ENCODE measurements at places on chromosomes 3 and 15.

GRCh38 chr3:55546866-55547669 is 60.0 kb upstream of the WNT5A start:
- no peak for DNase-seq

GRCh38 chr15:29681946-29682345 is 140.3 kb downstream of the TJP1 start:
- no peak for DNase-seq

DNA sequence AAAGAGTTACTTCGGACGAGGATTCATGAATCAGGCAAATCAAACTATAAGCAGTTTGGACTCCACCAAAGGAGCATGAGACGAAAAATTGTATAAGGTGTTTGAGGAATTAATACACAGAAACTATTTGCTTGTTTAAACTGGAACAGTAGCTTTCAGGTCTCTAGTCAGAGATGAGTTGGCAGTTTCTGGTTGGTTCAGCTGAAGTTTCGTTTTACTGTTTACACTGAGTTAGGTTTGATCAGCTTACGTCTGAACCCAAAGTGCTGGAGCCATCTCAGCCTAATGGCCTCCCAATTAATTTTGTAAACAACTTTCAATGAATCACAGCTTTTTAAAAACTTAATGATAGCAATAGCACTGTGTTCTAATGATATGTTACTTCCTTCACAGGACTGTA is 703.7 kb downstream of the NLGN1 start:
- DNase-seq: no peak

DNA sequence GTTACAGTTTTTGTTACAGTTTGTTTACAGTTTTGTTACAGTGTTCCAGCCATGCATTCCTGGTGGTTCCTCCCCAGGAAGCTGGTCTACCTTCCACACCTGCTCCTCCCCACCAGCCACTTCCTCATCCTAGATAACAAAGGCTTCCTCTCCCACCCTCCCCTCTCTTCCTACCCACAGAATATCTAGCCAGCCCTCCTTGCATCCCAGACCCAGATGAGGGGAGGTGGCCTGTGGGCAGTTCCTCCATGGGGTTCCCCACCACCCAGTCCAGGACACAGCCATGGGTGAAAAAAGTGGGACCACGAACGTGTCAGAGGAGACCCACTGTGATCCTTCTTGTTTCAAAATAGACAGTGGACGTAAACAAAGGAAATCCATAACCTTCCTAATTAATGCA is 122.8 kb upstream of the ABHD17C start:
- DNase-seq: no peak

DNA sequence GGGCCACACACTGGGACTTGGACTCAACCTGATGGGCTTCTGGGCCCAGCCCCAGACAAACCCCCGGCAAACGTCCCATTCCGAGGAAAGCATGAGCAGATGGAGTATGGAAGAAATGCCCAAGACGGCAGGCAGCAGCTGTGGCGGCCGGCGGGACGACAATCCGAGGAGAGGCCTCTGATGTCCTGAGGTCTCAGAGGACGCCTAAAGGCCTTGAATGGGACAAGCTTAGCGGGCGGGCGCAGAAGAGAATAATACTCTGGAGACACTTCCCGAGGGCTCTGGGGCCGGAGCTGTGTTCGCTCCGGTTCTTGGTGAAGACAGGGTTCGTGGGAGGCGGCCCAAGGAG is 482 bp upstream of the OGG1 start:
- DNase-seq: no peak

- DNase-seq: no peak
These were observed 378.6 kb downstream of the VPS13C start for GRCh38 chr15:61681676-61682075.

- DNase-seq: peak; percentile 19
These were observed 1.3 kb downstream of the SECISBP2L start for GRCh38 chr15:49044766-49045606.

DNA sequence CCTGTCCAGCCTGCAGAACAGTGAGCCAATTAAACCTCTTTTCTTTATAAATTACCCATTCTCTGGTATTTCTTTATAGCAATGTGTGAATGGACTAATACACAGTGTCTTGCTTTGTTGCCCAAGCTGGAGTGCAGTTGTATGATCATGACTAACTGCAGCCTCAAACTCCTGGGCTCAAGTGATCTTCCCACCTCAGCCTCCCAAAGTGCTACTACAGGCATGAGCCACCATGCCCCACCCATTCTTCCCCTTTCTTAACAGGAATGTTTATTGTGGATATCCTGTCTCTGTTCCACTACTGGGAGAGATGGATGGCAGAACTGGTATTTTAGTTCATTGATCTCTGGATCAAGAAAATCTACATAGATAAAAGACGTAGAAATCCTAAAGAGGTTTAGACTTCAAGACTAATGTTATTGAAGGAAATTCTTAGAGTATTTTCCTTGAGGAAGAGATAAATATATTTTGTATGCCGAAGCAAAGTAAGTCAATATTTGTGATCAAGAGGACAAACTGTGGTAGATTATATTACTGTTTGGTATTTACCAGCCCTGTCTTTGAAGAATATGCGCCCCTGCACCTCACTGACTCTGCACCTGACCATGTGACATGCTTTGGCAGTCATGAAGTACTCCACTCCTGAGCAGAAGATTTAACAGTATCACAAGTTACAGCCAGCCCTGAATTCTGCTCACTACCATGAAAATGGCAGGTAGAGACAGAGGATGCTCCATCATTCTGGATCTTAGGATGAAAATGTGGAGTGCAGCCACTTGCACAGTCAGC is 42.9 kb downstream of the UACA start:
- DNase-seq: no peak

DNA sequence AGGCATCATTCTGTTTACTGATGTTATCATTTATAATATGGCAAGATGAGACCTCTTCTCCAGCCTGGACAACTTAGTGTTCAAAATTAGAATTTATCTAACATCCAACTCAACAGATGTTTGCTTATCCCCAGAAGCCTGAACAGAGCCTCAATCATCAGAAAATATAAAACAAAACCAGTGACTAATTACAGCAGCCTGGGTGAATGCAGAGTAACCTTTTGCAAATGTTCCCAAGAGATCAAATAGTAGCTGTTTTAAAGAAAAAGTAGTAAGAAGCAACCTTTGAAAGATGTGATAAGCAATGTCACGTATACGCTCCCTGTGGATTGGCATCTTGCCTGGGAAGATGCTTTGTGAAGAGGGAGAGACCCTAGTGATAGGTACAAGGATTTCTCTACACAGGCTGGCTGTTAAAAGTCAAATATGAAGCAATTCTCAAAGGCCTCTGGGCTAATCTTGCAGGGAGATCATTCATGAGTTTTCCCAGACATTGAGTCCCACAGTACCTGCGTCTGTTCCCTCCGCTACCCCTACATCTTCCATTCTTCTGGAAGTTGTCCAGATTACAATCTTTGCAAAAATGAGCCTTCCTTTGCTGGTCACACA is 39.3 kb upstream of the PRICKLE2 start:
- no peak for DNase-seq

DNA sequence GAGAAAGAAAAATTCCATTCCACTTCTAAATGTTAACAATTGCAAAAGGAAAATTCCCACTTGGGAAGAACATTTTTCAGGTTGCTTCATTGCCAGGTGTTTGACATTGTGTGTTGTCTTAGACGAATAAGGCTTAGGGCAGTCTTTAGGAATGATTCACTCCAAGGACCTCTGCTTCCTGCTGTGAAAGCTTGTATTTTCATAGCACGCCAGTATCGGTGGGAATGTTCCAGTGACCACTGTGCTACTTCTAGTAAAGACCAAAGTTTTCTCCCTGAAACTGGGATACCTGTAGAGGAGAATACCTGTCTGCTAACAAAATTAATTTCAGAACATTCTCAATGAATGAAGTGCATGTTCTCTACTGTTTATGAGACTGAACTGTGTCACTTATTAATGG is 64.1 kb downstream of the CDIN1 start:
- no peak for DNase-seq

GRCh38 chr3:107929088-107929487 is 161.7 kb downstream of the CD47 start:
- no peak for DNase-seq

Data from hematopoietic multipotent progenitor cell treated with erythropoietin and hydrocortisone succinate and interleukin-3 and kit ligand, for 17 days (in vitro differentiated cells).